Activated CD8-positive, alpha-beta T cell treated with anti-CD3 and anti-CD28 coated beads for 36 hours (primary cell): ENCODE measurements at places on chromosomes 16 and 17. TPM values are rescaled to one million over a fixed set of nuclear protein-coding genes. Genes with fewer than 3 reads are reported as not detected.

Gene KRTAP1-5
- total RNA-seq = not detected

GRCh38 chr16:53456625-53457024 lies 22.4 kb downstream of the RBL2 start:
- no peaks in the 10 kb centered on the region for H3K27me3 ChIP-seq
- H3K4me1 ChIP-seq = peaks cover 82% of the 10 kb centered on the region

Gene ABCC12
- total RNA-seq = not detected

DNA sequence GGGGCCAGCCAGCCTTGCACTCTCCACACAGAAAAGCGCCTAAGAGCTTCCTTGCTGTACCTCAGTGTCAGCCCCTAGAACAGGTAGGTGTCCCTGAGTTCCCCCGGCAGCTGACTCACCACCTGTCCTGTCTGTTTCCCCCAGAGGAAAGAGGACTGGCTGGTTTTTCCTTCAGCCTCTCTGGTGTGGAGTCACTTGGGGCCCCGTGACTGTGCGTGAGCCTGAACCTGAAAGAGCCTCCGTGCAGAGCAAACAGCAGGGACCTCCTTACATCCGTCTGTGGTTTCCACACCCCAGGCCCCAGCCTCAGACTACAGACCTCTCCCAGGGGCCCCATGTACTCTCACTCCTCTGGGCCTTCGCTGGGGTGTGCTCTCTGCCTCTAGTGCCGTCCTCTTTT lies 87.8 kb downstream of the GNAO1 start:
- H3K27me3 ChIP-seq = peaks cover 3% of the 10 kb centered on the region
- H3K36me3 ChIP-seq = no peaks in the 10 kb centered on the region
- peaks cover 22% of the 10 kb centered on the region for H3K4me1 ChIP-seq
- H3K27ac ChIP-seq = peak overlapping the region; percentile 81
- H3K4me3 ChIP-seq = no peak overlapping the region

Gene ODF4
- not detected for total RNA-seq

- peaks cover 41% of the 10 kb centered on the region for H3K27me3 ChIP-seq
- H3K27ac ChIP-seq = no peak within 1 kb of the TSS
- H3K4me1 ChIP-seq = peaks cover 2% of the 10 kb centered on the region
- H3K36me3 ChIP-seq = no peaks in the 10 kb centered on the region
- peak; percentile 3 for DNase-seq
- H3K4me3 ChIP-seq = no peak within 1 kb of the TSS
Observed at GRCh38 chr17:12665263-12666210, at the start of gene MYOCD. Gene MYOCD, plus strand, starts transcription at chr17:12665890. Its CDS starts 299 bp downstream, at chr17:12666189.

Gene ZFP3
- 1.5 TPM for total RNA-seq

- H3K4me3 ChIP-seq = no peak overlapping the region
- no peaks in the 10 kb centered on the region for H3K36me3 ChIP-seq
- peaks cover 7% of the 10 kb centered on the region for H3K27me3 ChIP-seq
- DNase-seq = no peak
- peaks cover 5% of the 10 kb centered on the region for H3K4me1 ChIP-seq
Observed at GRCh38 chr17:42076797-42077559, 21.3 kb downstream of the ZNF385C start.
